Hematopoietic multipotent progenitor cell (in vitro differentiated cells): ENCODE measurements at places on chromosomes 3 and 15.

- DNase-seq, result no peak
Measured at GRCh38 chr15:70418943-70419342, 321.2 kb upstream of the TLE3 start.

DNA sequence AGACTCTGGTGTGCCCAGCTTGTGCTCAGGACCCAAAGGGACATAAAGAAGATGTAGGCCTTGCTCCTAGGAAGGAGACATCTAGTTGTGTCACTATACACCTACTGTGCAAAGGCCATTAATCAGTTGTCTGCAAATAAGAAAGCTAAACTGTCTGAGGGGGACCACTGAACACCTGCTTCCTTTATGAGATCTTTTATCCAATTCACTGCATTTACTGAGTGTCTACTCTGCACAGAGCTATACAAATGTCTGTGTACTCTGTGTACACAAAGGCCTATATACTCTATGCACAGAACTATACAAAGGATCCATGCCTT, 124.8 kb downstream of the CTNNB1 start:
- no peak for DNase-seq

GRCh38 chr3:110181226-110181625, 843.9 kb upstream of the DPPA4 start:
- no peak for DNase-seq

DNA sequence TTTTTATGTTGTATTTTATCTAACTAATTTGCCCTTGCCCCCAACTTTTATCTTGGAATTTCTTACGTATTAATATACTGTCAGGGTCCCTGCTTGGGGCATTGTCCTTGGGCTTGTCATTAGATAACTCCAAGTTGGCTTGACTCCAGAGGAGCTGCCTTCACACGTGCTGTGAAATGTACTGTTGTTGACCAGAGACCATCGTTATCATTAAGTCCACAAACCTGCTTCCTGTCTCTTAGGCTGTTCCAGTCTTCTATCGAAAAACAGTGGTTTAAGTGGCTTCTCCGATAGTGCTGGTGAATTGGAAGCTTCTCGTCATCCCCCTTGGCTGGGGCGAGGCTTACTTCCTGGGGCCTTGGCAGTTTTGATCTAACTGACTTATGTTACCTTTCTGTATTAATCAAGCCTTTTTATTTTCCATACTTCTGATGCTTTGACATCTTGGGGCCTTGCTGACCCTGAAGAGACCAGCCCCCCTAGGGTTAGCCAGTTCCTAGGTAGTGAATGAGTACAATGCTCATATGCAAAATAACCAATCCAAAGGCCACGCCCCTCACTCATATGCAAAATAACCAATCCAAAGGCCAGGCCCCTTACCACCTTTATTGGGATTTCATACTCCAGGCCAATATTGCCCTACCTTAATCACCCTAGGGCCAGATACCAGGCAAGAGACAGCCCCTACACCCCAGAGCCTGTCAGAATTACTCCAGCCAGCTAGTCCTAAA, 164.5 kb downstream of the IGF1R start:
- DNase-seq, result peak; percentile 24

- no peak for DNase-seq
Measured at GRCh38 chr15:94457661-94458060, 226.3 kb downstream of the MCTP2 start.

DNA sequence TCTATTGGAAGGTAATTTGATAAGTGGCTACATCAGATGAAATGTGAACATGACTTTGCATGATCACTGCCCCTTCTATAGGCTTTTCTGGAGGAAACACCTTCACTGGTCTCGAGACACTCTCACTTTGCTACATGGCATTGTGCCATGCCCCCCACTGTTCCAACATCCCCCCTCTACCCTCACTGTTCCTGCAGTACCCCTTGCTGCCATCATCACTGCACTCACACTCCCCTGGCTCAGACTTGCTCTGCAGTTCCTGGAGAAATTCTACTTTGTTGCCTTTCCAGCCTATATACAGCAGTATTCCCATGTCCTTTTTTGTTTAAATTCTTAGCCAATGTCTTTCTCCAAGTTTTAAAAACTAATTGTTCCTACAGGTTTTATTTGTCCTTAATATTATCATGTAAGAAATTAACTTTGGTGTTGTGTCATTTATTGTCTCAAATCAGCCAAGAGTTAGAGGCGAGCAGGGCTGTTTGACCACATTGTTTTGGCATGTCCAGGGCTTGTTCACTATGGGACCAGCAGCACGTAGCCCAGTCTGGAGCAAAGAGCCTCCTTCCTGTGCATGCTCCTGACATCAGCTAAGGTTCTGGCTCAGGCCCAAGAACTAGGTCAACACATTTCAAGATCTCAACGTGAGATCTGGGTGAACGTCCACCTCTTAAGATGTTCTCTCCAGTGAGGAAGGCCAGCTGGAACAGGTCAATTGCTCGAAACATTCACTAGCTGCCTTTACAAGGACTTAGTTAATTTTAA, 246.4 kb downstream of the SLC9A9 start:
- DNase-seq, result no peak

DNA sequence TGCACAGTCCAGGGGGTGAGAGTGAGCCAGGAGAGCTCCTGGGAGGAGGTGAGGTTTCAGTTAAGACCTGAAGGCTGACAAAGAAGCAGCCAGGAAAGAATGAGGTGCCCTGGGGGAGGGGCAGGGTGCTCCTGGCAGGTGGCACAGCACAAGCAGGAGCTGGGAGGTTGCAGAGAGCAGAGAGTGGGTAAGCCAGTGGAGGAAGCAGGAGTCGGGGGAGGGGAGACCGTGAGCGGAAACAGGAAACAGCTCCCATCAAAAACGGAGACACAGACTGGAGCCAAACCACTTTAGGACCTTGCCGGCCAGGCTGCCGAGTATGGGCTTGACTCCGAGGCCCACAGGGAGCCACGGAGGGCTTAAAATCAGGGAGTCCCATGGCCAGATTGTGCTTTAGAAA, 12.1 kb upstream of the FBLN2 start:
- no peak for DNase-seq

GRCh38 chr15:52496776-52497470, 31.8 kb downstream of the MYO5A start:
- DNase-seq, result no peak

GRCh38 chr3:119187266-119187665, 13.9 kb downstream of the UPK1B start:
- DNase-seq, result no peak

DNA sequence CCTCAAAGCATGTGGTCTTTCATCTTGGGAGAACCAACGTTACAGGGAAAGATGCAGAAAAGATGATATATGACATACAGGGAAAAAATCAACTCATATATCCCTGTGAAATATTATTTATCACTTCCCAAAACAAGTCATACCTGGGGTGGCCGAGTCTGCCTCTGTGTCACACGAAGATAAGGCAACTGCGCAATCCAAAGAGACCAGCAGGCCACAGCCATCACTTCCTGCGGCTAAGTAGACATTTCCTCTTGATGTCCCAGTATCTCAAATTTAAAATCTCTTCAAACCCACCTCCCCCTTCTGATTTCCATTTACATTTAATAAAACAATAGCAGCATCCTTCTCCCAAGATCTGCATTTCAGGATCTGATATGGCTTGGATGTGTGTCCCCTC, 71.5 kb downstream of the IGF2BP2 start:
- peak; percentile 64 for DNase-seq

GRCh38 chr3:150771600-150771999, 8.6 kb upstream of the SIAH2 start:
- no peak for DNase-seq

- no peak for DNase-seq
Measured at GRCh38 chr3:26081166-26081565, 291.3 kb downstream of the OXSM start.

DNA sequence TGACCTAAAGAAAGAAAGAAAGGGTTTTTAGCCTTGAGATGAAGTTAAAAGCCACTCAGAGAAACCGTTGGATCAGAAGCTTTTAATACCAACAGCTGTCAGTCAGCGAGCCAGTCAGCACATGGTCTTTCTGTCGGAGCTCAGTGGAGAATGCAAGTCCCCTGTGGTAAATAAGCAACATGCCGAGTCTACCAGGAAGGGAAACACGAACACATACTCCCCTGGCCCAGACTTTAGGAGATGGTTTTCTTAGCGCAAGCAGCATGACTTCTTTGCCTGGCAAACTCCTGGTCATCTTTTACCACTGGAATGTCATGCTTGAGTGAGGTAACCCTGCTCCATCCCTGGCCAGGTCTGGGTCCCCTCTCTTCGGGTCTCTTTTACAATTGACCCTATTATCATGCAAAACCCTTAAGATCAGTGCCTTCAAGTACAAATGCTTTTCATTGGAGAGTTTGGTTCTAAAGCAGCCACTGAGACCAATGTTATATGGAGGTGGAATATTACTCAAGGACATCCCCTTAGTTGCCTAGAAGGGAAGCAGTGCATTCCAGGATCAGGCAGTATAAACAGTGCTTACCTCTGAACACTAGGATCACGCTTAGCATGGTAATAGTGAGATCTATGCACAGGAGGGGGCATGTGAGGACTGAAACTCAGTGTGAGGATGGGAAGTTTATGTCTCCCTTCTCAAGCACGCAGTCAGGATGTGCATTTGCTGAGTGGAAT, 28.2 kb downstream of the SLCO3A1 start:
- DNase-seq, result no peak

GRCh38 chr3:42148982-42149432, 57.9 kb downstream of the TRAK1 start:
- no peak for DNase-seq

DNA sequence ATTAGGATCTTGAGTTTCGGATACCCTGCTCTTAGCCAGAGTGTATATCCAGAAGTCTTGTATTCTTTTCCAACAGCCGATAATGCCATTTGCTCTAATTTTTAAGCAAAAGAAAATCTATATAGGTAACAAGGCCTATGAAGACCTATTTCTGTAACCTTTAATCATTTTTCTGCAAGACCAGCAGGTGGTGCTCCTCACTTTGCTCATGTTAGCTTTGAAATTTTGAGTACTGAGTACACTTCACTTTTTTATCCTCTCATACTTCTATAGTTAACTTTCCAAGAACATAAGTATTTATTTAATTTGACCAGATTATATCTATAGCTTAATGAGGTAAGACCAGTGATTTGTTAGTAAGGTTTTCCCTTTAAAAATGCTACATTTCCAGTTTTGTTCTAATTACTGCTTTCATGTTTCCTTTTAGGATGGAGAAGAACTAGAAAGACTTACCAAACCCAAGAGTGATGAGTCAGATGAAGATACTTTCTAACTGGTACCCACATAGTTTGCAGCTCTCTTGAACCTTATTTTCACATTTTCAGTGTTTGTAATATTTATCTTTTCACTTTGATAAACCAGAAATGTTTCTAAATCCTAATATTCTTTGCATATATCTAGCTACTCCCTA, 20.5 kb downstream of the SLC35A5 start:
- DNase-seq, result peak; percentile 60

GRCh38 chr15:98700519-98700918, 52.2 kb downstream of the IGF1R start:
- DNase-seq, result no peak

GRCh38 chr3:101154401-101154800, 161.2 kb upstream of the ABI3BP start:
- no peak for DNase-seq

DNA sequence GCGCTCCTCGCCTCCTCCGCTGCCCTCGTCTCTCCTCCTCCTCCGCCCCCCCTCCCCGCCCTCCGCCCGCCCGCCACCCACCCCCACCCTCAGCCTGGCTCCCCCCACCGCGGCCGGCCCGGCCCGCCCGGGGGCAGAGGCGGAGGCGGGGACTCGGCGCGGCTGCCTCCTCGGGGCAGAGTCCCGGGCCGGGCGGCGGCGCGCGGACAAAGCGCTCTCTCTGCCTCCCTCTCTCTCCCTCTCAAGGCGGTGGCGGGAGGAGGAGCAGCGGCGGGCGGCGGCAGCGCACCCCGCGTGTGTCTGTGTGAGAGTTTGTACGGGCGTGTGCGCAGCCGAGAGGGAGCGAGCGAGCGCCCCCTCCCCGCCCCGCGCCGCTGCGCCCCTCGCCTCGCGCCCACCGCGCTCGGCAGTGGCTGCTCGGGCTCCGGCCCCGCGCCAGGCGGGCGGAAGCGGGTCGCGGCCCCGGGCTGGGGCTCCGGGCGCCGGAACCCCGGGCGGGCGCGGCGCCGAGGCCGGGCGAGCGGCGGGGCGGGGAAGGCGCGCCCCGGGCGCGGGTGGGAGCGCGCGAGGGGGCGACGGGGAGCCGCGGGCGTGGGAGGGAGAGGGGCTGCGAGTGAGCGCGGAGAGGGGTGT, at the start of gene IGF2BP2:
IGF2BP2 (minus strand) TSS at position 37 of the 633 bp plus-strand sequence. CDS start 82 bp downstream, outside the sequence.
- DNase-seq, result peak; percentile 90

DNA sequence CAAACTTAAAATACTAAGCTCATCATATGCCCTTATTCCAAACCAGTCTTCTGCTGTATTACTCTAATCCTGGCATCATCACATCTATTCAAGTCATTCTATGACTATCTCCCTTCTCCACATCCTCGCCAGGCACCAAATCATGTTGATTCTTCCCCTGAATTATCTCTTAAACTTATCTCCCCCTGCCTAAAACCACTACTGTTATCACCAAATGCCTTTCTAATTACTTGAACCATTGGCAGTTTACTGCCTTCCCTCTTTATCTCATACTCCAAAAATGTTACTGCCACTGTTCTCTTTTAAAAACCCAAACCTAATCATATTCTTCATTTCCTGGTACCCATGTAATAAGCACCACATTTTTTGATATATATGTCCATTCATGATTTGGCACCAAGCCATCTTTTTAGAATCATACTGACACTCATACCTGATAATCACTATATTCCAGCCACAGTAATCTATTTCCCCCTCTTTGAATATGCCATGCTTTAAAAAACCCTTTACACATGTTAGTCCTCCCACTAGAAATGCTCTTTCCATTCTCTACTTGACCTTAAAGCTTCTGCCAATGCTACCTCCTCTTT, 126.8 kb downstream of the PEAK1 start:
- no peak for DNase-seq

DNA sequence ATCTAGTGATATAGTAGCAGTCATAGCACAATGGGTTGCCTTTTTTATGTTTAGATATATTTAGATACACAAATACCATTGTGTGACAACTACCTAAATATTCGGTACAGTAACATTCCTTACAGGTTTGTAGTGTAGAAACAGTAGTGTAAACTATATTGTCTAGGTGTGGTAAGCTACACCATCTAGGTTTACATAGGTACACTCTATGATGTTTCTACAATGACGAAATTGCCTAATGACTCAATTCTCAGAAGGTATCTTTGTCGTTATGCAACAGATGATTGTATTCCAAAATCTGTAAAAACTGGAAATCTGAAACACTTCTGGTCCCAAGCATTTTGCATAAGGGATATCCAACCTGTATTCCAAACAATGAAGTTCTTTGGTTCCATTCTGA, 24.3 kb downstream of the PLOD2 start:
- no peak for DNase-seq

DNA sequence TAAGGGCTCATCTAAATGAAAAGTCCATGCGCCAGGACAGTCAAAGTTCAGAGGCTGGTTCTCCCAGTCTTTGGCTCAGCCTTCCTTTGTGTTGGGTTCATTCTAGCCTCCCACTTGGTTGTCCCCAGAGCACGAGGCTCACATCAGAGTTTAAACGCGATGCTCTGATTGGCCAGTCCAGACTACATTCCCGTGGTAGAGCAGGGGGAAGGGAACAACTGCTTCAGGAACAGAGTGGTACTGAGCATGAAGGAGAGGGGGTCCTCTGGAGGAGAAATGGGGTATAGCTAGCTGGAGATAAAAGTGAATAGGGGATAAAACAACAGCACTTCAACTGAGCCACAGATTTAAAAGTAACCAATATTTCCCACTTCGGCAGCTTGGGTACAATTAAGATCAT, 32.2 kb downstream of the ANAPC13 start:
- DNase-seq, result no peak

GRCh38 chr3:41394896-41395295, 195.6 kb downstream of the CTNNB1 start:
- DNase-seq, result no peak

GRCh38 chr3:119582178-119582577, 2.9 kb downstream of the ADPRH start:
- DNase-seq, result no peak

GRCh38 chr3:82505079-82505756, 743.8 kb upstream of the GBE1 start:
- no peak for DNase-seq
